ENCODE measurements at places on chromosomes 5 and 9.

GRCh38 chr5:31671339-31671741 is 32.4 kb downstream of the PDZD2 start:
- DNase-seq = no peak

DNA sequence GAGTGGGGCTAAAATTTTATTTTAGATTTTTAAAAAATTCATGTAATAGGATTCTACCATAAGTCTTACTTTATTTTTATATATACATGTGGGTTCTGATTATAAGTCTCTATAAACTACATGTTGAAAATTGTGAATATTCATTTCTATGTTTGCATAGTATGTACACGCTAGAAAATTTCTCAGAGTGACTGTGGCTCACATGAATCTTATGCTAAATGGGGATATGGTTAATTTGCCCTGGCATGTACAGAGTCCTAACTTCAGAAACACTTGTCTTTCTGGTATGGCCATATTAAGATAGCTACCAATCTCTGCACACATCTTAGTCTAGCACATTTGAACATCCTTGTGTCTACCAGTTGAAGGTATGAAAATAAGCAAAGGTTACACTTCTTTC is 154.8 kb downstream of the FBXL7 start:
- DNase-seq = no peak

DNA sequence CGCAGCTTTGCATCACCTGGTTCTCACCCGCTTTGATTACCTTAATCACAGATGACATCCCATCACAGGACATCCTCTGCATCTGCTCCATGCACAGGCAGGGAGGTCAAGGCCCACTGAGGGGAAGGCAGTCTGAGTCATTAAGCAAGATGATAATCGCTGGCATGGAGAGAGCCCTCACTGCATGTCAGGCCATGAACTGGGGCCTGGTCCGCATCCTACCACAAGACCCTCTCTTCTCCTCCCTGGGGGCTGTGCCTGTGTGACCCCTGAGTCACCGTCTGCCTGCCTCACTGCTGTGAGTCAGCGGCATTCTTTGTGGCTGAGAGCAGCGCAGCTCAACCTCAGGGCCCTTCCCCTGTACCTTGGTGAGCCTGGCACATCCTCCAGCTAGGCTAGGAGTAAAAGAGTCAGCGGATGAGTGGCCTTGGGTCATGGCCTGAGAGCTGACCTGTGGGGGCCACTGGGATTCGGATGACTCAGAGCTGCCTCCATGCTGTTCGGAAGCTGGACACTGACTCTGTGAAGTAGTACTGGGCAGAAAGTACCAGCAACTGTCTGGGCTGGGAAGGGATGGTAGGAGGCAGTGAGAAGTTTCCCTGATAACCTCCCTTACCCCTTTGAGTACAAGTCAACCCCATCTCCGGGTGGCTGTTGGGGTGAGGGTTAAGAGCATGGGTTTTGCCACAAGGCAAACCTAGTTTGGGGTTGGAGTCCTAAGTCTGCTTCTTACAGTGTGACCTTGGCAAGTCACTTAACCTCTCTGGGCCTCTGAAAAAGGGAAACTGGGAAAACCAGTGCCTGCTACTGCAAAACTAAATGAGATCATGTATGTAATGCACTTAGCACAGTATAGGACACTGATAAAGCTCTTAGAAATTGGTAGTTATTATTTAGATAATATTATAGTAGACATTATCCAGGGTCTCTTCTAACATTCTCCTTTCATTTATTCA is 14.6 kb upstream of the ARSI start:
- DNase-seq = peak; percentile 88

DNA sequence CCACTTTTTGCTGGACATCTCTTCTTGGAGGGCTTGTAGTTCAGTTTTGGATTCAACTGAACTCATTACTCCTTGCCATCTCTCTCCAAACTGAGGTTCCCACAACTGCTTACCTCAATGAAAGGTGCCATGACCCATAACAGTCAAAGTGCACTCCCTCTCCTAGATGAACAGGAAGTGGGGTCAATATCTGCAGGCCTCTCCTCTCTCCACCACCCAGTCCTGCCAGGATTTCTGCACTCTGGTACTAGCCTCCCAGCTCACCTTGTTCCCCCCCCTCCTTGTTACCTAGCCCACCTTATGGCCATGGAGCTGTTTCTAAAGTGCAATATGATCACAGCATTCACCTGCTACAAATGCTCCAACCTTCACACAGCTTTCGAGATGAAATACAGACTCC is 5.9 kb downstream of the LHFPL2 start:
- no peak for DNase-seq

DNA sequence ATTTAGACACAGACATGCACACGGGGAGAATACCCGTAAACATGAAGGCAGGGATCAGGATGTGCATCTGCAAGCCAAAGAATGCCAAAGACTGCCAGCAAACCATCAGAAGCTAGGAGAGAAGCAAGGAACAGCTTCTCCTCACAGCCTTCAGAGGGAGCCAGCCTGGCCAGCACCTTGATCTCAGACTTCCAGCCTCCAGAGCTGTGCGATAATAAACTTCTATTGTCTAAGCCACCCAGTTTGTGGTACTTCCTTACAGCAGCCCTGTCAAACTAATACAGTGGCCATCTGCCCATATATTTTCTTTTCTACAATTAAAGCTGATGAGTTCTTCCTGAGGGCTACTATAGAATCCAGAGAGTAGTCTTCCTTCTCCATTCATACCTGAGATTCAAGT is 135.0 kb downstream of the SNCAIP start:
- no peak for DNase-seq

GRCh38 chr5:139859013-139859412 is 63.4 kb downstream of the PSD2 start:
- no peak for DNase-seq

GRCh38 chr9:89951675-89952074 is 346.9 kb downstream of the GADD45G start:
- DNase-seq = no peak

DNA sequence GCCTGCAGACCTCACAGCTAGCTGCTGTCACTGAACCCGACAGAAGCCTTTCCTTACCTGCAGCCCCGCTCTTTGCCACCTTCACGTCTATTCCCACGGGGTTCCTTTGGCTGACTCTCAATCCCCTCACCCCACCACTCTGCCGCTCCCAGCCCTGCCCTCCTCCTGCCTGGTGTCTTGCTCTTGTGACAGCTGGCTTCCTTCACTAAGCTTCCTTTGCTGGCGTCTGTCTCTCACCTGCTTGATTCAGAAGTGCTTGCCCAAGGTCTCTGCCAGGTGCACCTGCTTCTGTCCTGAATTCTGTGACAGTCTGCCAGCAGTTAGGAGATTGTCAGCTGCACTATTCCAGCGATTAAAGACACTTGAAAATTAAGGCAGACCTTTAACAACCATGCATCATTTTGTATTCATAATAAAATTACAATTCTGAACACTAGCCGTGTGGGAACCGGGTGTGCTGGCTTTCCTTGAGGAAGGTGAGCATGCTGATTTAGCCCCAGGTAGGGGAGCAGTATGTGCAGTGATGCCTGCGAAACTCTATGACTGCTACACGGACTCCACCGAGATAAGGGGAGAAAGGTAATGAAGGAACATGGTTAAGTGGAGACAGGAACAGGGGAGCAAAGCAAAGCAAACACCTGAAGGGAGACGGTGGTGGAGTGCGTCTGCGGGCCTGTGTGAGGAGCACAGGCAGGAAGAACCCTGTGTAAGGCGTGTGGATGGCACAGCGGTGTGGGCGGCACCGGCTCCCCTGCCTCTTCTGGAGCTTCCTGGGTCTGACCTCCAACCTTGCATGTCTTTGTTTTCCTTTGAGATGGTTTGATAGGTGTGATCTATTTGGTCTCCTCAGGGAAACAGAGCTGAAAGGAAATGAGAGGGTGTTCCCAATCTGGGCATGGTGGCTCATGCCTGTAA is 80.1 kb upstream of the CACNA1B start:
- DNase-seq = no peak

GRCh38 chr5:41363343-41363986 is 146.9 kb downstream of the PLCXD3 start:
- DNase-seq = no peak

DNA sequence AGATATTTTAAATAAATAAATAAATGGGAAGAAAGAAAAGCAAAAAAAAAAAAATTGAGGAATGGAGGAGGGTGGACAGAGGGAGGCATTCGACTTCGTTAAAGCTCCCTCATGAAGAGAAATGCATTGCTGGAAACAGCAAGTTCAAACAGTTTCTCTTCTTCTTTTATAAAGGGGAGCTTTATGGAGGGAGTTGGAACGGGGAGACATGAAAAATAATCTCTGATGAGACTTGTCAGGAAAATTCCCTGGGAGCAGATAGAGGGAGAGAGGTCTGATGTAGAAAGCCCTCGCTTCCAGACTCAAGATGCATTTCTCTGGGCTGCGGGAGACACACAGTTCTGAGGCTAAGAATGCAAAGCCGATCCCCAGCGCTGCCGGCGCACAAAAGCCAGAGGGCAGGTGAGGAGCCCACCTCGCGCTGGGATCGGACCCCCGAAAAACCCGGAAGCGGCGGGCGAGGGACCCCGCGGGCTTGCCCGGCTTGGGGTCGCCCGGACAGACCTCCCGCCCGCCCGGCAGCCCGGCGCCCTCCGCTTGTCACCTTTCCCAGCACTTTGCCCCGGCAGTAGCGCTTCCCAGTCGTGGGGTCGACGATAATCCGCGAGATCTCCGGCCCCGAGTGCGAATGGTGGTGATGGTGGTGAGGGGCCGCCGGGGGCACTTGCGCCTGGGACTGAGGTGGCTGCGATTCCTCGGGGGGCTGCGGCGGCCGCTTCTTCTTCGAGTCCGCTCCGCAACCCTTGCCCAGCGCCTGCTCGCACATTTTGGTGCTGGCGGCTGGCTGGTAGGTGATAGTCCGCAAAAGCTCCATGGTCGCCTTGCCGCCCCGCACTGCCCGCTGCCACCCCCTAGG is 512 bp downstream of the PLK2 start:
- DNase-seq = peak; percentile 24

DNA sequence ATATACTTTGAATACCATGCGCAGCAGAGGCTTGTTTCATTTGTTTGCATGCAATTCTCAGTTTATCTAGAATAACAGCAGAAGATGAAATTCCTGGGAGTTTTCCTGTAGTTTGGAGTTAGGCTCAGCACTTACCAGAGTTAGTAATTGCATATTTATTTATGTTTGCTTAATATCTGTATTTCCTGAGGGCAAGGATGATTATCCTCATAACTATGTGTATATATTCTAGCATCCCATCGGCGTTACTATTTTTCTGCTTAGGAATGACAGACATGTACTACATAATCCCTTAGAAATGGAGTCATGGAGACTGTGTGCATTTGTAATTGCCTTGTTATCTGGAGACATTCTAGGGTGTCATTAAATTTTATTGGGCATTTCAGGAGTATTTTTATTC is 1184.8 kb downstream of the DTWD2 start:
- peak; percentile 8 for DNase-seq

GRCh38 chr9:110152704-110153374 is 55.1 kb downstream of the C9orf152 start:
- peak; percentile 32 for DNase-seq

- no peak for DNase-seq
Measured at GRCh38 chr5:74539986-74540385, 100.5 kb downstream of the ENC1 start.

GRCh38 chr5:68299575-68299974 is 84.0 kb downstream of the PIK3R1 start:
- no peak for DNase-seq

DNA sequence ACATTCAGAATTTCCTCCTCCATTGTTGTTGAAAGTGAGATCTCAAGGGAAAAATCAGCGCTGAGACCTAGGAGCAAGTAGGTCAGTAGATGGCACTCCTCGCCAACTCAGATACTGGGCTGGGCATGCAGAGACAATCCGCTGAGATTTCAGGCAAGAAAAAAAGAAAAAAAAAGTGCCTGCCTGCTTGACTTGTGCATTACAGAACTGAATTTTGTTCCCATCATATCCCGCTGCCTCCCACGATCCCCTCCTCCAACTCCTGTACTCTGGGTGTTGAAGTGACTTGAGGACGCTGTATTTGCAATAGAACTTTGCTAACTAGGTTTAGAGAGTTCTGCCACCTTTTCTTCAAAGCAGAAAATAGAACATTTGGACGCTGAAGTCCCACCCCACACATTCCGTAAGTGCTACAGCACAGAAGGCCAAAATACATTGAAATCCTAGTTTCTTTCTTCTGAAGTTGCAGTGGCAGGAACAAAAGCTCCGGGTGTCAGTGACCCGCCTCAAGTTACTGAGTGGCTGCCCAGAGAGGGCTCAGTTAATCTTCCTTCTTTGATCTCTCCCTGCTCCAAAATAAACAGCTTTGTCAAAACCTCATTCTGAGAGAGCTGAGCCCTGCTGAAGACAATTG is 265.8 kb downstream of the MLLT3 start:
- DNase-seq = peak; percentile 73

- no peak for DNase-seq
Measured at GRCh38 chr5:139711906-139712224, 63.7 kb downstream of the CXXC5 start.

DNA sequence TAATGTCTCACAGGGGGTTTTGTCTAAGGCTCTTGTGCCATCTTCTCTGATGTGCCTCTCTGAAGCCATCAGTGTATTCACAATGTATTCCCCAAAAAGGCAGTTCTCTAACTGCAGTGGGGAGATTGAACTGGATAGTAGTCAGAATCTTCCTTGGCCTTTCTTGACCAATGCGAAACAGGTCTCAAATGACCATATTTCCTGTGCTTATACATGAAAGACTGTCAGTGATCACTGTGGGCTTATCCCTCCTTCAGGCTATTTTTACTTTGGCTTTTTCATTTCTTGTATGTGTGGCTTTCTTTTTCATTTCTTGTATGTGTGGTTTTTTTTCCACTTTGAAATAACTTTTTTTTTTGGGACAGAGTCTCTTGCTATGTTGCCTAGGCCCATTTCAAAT is 19.7 kb downstream of the HMGXB3 start:
- no peak for DNase-seq

DNA sequence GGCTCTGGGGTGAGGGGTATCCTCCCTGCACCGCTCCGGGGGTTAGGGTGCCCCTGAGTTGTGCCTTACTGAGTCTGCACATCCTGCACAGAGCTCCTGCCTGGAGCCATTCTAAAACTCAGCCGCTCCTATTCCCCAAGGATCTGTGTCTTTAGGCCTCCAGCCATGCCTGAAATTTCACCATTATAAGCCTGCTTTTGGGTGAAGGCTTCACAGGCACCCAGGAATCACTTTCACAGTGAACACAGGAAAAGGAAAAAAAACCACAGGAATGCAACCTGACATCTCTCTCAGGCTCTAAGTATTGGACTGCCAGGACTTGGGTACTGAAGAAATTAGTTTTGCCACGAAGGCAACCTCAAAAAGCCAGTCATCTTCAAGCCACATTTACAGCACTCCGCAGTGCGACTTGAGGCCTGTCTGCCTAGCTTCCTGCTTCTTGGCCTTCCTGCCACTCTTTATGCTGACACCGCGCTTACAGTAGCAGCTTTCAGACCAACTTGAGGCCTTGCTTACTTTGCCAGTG is 30.9 kb downstream of the GALNT10 start:
- peak; percentile 48 for DNase-seq

DNA sequence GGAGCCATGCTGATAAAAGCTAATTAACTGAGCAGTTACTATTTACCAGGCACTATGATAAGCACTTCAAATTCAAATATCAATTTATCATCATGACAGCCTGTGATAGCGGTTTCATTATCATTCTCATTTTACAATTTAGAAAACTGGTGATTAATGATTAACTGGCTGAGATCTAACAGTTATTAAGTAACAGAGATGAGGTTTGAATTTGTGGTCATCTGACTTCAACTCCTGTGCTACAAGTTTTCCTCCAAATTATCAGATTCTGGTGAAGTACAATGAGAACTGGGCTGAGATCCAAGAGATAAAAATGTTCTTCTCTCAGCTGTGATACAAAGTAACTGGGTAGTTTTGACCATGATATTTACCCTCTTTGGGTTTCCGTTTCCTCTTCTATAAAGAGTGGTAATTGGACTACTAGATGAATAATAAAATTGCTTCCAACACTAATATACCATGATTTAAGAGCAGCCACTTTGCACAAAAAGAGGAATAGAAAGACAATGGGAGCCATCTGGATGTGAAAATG is 74.5 kb upstream of the CCNG1 start:
- no peak for DNase-seq
